ENCODE measurements at places on chromosomes 12 and 14.

DNA sequence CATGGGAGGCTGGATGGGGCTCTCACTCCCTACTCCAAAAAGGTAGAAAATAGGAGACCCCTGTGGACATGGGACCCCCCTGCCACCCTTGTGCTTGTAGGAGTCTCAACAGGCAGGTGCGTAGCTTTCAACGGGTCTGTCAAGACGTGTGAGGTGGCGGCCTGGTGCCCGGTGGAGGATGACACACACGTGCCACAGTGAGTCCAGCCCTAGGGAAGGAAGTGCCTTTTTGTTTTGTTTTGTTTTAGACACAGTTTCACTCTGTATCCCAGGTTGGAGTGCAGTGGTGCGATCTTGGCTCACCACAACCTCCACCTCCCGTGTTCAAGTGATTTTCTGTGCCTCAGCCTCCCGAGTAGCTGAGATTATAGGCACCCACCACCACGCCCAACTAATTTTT lies 12.9 kb downstream of the P2RX4 start:
- DNase-seq = no peak

GRCh38 chr14:76464856-76465255 lies 88.9 kb downstream of the ESRRB start:
- no peak for DNase-seq

GRCh38 chr12:20319366-20319765 lies 49.0 kb upstream of the PDE3A start:
- DNase-seq = no peak

DNA sequence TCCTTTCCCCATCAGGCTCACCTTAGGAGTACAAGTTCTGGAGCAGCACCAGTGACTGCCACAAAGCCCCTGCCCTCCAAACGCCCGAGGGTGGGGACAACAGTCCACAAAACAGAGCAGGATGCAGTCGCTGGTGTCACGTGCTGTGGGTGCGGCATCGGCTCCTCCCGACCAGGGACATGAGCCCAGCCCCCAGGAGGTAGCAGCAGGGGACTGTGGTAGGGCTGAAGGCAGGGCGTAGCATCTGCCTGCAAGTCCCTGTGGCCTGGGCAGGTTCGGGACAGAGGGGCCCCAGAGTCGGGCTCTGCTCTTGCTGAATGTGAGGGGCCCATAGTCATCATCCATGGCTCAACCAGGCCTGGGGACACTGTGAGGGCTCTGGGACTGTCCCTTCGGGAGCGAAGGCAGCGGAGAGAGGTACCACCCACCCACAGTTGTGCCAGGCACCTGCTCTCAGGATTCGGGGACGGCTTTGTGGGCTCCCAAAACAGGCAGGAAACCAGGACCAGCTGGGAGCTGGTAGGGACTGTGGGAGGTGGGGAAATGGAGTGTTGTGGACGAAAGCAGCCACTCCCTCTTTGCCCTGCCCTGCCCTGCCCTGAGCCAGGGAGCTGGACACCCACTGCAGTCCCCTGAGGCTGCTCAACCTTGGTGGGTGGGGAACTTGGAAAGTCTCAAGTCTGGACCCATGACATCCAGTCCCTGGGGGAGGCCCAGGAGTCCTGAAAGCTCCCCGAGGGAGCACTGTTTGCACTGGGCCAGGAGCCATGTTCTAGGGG lies 30.7 kb downstream of the FBRSL1 start:
- DNase-seq = no peak

GRCh38 chr12:100753837-100754236 lies 40.7 kb upstream of the ANO4 start:
- DNase-seq = no peak

GRCh38 chr12:15679151-15679550 lies 110.0 kb downstream of the EPS8 start:
- no peak for DNase-seq

DNA sequence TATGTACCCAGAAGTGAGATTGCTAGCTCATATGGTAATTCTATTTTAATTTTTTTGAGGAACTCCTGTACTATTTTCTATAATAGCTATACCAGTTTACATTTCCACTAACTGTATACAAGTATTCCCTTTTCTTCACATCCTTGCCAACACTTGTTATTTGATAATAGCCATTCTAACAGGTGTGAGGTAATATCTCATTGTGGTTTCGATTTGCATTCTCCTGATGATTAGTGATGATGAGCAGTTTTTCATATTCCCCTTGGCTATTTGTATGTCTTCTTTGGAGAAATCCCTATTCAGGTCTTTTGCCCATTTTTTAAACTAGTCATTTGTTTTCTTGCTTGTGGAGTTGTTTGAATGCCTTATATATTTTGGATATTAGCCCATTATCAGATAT lies 121.3 kb downstream of the BBS10 start:
- no peak for DNase-seq

GRCh38 chr12:74915718-74916117 lies 293.9 kb downstream of the KCNC2 start:
- DNase-seq = no peak

DNA sequence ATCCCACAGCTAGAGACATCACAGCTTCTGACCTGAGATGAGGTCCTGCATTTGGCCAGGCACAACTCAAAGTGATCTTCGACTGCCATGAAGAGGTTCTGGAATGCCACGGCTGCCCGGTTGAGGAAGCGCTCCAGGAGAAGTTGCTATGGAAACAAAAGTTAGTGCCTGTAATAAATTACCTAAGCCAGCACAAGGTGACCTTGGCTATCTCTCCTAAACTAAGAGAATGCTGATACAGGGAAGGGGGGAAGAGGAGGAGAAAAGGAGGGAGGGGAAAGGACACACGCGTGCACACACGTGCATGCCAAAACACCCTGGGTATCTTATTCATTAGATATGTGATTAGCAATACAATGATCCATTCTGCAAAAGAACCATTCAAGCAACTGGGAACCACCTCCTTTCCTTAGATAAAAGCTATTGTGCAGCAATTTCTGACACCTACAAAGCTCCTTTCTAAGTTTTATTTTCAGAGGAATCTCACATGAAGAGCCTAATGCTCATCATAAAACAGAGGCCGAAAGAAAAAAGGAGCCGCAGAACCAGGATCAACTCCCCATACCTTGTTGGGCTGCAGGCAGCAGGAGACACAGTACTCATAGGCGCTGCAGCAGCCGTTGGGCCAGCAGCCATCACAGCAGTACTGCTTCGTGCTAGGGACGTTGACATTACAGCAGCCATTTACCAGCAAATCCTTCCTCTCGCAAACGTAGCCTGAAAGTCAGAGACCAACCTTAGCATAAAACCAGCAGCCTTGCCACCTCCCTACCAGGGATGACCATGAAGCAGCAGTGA lies 17.9 kb downstream of the SPRING1 start:
- DNase-seq = no peak

- no peak for DNase-seq
Observed at GRCh38 chr14:42323426-42323825, 716.8 kb downstream of the LRFN5 start.

- no peak for DNase-seq
Observed at GRCh38 chr14:33457021-33457420, 493.9 kb downstream of the EGLN3 start.

DNA sequence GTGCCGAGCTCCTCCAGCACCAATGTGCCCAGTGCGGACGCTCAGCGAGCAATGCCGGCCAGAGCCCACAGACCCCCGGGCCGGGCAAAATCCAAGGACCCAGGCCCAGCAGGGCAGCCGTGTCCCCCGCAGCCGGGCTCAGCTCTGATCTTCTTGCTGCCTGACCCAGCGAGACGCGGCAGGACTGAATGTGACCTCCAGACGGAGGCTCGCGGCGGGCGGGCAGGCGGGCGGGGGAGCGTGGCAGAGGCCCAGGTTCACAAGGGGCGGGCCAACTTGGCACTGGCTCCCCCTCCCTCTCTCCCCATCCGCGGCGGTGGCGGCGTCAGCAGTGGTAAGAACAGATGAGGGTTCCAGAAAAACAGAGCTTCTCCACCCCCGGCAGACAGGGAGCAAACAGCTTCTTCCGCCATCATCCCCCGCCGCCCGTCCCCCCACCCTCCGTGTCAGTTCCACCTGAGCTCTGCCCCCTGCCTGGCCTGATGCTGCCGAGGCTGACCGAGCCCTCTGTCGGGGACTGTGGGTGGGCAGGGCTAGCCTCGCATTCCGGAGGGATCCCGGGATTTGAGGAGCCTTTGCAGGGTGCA lies 94.3 kb downstream of the RFLNA start:
- peak; percentile 41 for DNase-seq

GRCh38 chr12:81123611-81124010 lies 45.7 kb downstream of the ACSS3 start:
- no peak for DNase-seq

DNA sequence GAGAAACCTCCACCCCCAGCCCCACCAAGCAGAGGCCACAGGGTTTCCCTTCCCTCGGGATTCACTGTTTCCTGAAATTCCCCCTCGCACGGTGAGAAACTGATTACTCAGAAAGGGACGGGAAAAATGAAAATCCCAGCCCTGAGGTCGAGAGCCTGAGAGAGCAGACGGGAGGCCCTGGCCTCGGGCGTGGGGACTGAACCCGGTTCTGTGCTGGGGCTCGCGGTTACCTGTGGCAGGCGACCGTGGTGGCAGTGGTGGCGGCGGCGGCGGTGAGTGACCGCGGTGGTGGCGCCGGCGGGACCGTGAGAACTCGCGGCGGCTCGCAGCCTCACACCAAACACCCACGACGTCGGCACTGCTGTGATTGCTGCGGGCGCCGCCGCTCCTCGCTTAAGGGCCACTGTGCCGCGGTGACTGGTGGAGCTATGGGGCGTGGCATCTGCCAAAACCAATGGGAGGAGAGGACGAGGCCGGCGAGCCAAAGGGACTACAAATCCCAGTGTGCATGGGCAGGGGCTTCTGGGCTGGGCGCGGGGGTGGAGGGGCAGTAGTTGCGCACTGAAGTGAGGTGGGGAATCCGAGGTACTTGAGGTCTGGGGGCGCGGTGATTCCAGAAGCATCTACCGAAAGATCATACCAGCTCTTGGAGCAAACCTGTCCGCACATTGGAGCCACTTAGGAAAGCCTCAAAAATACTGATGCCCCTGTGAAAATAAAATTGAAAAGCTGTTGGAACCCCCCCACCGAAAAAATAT lies at the start of gene LGMN:
Gene LGMN (minus strand): TSS at position 369 of the 758 bp plus-strand sequence. CDS start 15,841 bp downstream, outside the sequence.
- DNase-seq = peak; percentile 80

- no peak for DNase-seq
Observed at GRCh38 chr12:96886998-96887677, 19.9 kb upstream of the NEDD1 start.

DNA sequence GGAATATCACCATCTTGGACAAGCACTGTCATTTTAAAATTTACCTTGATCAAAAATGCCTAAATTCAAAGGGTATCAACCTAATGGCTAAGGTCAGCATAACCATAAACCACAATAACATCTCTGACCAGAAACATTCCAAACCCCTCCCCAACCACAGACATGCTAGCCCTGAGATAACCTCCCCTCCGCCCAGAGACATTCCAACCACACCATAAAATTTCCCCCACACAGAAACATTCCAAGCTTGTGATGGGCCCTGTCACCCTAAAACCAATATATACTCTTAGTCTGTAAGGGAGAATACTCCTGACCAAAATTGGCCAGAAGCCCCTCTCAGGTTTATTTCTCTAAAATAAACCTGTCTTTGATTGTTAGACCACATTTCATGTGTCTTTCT lies 17.7 kb downstream of the EPYC start:
- no peak for DNase-seq

DNA sequence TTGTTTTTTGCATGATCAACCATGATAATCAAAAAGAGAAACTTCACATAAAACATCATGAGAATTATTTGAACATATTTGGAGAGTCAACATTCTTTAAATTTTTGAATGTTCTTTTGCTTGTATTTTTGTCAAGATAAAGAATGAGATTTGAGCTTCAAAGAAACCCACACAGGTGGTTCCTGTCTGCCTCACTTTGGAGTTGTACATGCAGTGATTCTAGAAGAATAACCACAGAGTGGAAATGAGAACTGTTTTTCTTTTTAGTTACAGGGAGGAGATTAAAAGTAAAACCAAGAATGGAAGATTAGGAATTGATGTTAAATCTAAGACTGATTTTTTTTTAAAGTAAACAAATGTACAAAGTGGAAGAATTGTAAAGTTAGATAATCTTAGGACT lies 2.3 kb upstream of the ZNF705A start:
- no peak for DNase-seq

GRCh38 chr12:4975574-4975973 lies 65.9 kb downstream of the KCNA1 start:
- no peak for DNase-seq

DNA sequence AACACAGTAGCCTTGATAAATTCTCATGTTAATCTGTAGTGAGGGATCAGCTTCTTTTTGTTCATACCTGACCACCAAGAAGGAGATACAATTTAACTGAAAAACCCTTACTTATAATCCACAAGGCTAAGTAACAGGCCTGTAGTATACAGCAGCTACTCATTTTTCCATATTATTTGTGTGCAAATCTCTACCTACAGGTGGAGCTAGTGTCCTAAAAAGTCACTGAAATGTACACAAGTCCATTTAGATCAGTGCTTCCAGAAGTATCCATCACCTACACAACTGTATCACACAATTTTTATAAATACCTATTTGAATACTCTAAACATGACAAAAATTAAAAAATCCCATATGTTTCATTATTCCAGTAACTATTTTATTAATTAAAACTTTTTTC lies 173.2 kb downstream of the SLC35F4 start:
- DNase-seq = no peak

GRCh38 chr14:22096514-22096895 lies 422.9 kb upstream of the OR4E1 start:
- no peak for DNase-seq

- DNase-seq = no peak
Observed at GRCh38 chr14:79265366-79265946, 945.8 kb downstream of the DIO2 start.

GRCh38 chr12:79128956-79129355 lies 264.4 kb downstream of the SYT1 start:
- no peak for DNase-seq

- no peak for DNase-seq
Observed at GRCh38 chr12:126093908-126094307, 1028.7 kb downstream of the AACS start.

GRCh38 chr12:119068129-119068856 lies 87.0 kb downstream of the SRRM4 start:
- DNase-seq = no peak

DNA sequence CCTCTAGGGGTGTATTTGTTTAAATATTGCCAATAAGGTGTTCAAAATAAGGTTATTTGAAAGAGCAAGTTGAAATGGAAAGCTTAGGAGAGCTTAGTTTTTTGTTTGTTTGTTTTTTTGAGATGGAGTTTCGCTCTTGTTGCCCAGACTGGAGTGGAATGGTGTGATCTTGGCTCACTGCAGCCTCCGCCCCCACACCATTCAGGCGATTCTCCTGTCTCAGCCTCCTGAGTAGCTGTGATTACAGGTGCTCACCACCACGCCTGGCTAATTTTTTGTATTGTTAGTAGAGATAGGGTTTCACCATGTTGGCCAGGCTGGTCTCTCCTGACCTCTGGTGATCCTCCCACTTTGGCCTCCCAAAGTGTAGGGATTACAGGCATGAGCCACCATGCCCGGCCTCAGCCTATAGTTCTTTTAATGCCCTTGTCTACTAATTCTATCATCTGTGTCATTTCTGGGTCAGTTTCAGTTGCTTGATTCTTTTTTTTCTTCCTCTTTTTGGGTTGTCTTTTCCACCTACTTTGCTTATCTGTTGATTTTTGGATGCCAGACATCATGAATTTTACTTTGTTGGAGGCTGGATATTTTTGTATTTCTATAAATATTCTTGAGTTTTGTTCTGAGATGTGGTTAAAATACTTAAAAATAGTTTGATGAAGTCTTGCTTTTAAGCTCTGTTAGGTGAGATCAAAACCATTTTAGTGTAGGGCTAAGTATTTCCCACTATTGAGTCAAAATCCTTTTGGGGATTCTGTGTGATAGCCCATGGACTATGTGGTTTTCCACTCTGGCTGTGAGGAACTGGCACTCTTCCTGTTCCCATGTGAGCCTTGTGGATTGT lies 18.7 kb downstream of the RCOR1 start:
- no peak for DNase-seq

- DNase-seq = no peak
Observed at GRCh38 chr12:125081427-125081826, 16.2 kb downstream of the AACS start.
